ENCODE measurements at places on chromosomes 1 and 21.

DNA sequence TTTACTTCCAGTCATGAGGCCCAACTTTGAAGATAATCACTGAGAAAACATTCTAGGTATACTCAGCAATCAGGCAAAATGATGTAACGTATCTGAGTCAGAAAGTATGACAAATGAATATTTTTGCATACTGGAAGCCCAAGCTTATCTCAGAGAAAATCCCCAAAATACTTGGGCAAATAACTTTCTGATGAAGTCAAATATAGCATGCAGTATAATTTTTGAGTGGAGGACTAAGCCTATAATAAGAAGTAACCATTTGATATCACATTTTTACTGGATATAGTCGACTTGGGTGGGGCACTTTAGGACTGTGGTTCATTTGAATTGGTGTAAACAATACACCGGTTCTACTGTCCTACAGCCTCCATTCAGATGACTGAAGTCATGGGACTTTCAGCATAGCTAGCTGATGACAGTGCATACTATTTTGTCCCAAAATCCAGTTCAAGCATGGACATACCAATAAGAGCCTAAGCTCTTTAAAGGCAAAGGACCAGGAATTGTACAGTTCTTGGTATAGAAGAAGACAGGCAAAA is 2.3 kb upstream of the GADD45A start:
- no peak for DNase-seq

- peak; percentile 82 for DNase-seq
Measured at GRCh38 chr1:220810179-220810653, 23.5 kb downstream of the MTARC1 start.

GRCh38 chr1:99481391-99481996 is 164.4 kb upstream of the PALMD start:
- DNase-seq: no peak

GRCh38 chr1:56169856-56170255 is 409.5 kb downstream of the PLPP3 start:
- no peak for DNase-seq

GRCh38 chr1:15605398-15606383 is 11.6 kb upstream of the DDI2 start:
- DNase-seq: no peak

- DNase-seq: no peak
Measured at GRCh38 chr1:162264108-162264507, 112.5 kb downstream of the SPATA46 start.

- peak; percentile 57 for DNase-seq
Measured at GRCh38 chr1:36913484-36914060, 120.7 kb downstream of the GRIK3 start.

GRCh38 chr1:43968348-43968948 is 1.4 kb upstream of the DPH2 start:
- no peak for DNase-seq

GRCh38 chr1:115755456-115756370 is 12.8 kb downstream of the CASQ2 start:
- DNase-seq: no peak

- DNase-seq: no peak
Measured at GRCh38 chr1:209863766-209864485, 36.2 kb downstream of the UTP25 start.

DNA sequence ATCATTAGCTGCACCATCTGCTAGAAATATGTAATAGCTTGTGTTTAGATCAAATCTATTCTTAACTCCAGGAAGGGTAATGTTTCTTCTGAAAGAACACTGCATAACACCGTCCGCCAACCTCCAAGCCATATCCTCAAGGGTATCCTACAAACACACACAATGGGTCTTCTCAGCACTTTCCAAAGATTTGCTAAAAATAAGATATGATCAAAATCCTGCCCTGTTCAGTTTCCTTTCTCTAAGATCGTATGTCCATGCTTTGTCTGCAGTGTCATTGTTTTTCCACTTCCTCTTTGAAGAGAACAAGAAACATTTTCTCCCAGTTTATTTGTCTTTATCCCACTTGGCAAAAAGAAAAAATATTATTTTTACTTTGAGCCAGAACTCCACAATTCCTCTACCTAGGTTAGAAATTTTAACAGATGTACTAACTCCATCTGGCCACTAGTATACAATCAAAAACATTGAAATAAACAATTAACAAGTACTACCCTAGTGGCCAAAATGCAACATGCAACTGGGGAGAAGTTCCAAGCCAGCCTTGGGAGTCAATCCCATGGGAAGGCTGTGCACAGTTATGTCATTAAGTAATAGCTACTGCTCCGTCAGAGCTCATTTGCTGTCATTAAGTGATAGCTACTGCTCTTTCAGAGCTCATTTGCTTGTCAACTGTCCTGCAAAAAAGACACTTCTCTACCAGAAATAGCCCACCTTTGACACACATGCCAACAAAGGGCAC is 37.8 kb downstream of the FRRS1 start:
- DNase-seq: no peak

DNA sequence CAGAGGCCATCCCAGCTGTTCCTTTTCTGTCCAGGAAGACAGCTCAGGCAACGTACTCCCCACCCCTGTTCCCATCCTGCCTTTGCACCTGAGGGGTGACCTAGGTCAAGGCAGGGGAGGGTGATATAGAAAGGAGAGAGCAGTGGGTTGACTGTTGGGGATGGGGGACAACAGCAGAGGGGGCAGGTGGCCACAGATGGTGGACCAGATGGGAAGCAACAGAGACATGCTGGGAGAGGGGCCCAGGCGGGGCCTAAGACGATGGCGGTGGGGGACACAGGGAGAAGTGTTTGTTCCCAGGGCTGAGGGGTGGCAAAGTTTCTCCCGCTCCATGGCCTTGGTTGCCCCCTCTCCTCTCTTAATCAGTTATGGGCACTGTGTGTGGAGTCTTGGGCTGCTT is 6.3 kb downstream of the CELSR2 start:
- no peak for DNase-seq

DNA sequence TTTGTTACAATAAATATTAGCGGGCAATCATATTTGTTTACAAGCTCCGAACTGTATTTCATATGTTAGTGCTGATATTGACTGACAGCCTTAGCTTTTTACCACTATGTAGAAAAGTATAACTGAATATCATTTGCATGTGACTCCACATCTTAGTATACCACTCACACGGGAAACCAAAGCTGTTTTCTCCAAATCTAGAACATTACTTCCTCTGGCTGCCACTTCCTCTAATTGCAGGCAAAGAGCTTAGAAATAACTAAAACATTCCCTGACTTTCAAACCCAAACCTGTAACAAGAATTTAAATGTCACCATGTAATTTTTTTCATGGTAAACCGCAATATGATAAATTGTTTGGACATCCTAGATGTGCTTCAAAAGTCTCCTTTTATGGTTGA is 174.7 kb downstream of the LBR start:
- no peak for DNase-seq

DNA sequence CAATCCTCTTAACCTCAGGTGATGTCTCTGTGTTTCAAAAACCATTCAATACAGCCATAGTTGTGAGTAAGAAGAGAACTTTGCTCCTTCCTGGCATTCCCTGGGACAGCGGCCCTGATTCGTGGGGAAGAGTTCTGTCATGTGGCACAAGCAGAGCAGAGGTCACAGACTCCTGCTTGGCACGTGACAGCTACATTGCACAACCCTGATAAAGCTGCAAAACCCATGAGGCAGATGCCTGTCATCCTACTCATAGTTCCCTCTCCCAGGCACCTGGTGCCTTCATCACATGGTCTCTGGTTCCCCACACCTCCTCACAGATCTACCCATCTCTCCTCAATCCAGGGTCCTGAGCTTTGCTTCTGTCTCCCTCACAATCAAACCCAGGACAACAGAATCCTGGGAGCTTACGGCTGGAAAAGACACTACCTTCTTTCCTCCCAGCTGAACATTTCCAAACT is 70.8 kb downstream of the PLPP3 start:
- no peak for DNase-seq

GRCh38 chr1:103218821-103219220 is 110.5 kb upstream of the COL11A1 start:
- no peak for DNase-seq

- DNase-seq: no peak
Measured at GRCh38 chr1:14677292-14677971, 78.9 kb downstream of the KAZN start.

DNA sequence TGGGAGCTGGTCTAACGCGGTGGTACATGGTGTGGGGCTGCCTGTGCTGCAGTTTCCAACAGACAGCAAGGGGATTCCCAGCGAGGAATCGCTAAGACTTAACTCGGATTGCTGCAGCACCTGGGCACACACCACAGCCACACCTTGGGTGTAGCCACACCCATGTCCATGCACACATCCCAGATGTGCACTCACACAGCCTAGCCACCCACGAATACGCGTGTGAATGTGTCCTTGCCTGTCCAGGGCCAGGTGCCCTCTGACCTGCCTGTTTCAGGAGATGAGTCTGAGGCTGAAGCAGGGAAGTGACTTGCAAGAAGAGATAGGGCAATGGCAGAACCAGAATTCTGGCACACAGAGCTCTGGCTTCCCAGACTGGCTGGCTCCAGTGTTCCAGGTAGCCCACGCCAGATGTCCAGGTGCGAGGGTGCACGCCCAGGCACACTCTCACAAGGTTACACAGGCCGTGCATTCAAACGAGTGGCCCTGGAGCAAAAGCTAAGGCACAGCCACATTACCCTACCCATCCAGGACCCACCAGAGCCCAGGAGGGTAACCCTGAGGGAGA is 272.7 kb downstream of the TRABD2B start:
- no peak for DNase-seq

DNA sequence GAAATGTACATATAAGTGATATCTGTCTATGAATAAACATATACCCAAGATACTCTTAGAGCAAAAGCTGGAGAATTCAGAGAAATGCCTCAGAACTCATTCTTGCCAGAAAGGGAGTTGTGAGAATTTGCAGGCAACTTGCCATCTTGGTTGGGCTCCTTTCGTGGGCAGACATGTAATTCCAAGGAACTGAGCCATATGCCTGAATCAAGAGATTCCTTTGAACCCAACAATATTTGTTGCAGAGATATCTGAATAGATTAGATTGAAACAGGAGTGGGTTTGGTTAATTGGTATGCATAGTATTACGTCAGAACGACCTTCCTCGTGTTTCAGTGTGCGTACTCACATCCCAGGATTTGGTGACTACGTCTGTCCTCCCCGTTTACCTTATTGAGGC is 67.0 kb downstream of the TGFB2 start:
- DNase-seq: no peak

DNA sequence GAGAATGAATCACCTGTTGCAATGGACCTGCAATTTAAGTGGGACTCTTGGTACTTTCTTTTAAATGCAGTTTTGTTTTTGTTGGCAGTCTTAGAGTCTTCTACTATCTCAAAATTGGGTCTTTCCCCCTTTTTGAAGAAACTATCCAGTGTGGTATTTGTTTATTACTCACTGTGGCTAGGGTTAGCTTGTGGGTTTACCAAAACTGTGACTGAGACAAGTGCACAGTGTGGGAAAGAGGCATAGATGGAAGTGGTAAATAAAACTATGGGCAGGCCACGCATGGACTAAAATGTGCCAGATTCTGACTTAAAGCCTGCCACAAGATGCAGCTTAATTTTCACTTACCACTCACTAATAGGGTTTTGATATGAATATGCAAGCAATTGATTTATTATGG is 1441.7 kb downstream of the PLA2G4A start:
- no peak for DNase-seq

- peak; percentile 88 for DNase-seq
Measured at GRCh38 chr1:20551945-20552727, at the start of gene FAM43B. TSS of gene FAM43B (plus strand) at chr1:20552573. CDS start at chr1:20552974, 401 bp downstream.

GRCh38 chr1:6591222-6591621 is 11.4 kb downstream of the ZBTB48 start:
- no peak for DNase-seq

DNA sequence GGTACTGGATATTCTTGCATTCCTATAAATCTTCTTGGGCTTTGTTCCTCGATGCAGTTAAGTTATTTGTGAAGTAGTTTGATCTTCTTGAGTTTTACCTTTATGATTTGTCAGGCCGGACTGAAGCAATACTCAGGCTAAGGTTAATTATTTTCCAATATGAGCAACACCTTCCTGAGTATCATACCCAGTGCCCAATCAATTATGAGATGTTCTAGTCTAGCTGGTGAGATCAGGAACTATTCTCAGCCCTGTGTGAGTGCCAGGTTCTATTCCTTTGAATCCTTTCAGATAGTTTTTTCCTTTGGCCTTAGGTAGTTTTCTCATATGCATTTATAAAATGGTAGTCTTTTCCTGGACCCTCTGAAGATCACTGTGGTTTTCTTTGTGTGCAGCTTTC is 92.5 kb downstream of the SCMH1 start:
- DNase-seq: no peak

GRCh38 chr1:155018617-155019348 is 14.8 kb downstream of the DCST2 start:
- no peak for DNase-seq

- DNase-seq: no peak
Measured at GRCh38 chr1:233135833-233136232, 159.7 kb downstream of the PCNX2 start.

DNA sequence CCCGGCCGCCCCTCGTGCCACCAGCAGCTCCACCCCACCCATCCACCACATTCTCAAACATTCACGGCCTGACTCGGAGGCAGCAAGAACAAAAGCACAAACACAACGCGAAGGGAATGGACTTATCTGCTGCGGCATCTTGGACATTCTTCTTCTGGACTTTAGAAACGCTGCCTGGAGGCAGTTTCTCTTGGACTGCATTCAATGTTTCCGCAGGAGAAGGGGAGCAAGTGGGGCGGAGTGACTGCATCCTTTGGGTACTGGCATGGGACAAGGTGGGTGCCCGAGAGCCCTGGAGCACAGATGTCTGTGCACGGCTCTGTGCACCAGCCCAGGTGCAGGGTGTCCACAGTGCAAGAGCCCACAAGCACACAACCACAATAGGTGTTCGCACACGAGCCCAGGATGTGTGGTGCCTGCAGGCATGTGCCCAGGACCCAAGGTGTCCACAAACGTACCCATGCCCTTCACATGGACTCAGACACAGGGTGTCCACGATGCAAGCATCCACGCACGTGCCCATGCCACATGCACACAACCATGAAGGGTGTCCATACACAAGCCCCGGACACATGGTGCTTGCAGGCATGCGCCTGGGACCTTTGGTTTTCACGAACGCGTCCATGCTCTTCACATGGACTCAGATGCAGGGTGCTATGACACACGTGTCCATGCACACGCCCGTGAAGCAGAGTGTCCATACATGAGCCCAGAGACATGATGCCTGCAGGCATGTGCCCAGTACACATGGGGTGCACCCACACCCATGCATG is 53.6 kb downstream of the WNT9A start:
- peak; percentile 47 for DNase-seq

Measured in ecto neural progenitor cell (in vitro differentiated cells).